ENCODE measurements at places on chromosomes 13 and 19.

DNA sequence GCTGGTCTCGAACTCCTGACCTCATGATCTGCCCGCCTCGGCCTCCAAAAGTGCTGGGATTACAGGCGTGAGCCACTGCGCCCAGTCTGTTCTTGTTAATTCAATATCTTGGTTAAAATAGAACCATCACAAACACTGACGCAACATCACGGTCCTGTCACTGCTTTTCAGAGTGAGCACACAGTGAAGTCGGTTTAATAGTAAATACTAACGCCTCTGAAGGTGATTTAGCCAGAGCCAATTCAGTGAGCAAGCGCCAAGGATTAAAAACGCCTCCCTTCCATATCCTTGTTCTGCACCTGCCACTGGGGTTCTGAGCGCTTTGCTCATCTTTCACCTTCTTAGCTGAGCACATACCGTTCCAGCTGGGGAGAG is 30.3 kb downstream of the LAMP1 start:
- no peak for DNase-seq

DNA sequence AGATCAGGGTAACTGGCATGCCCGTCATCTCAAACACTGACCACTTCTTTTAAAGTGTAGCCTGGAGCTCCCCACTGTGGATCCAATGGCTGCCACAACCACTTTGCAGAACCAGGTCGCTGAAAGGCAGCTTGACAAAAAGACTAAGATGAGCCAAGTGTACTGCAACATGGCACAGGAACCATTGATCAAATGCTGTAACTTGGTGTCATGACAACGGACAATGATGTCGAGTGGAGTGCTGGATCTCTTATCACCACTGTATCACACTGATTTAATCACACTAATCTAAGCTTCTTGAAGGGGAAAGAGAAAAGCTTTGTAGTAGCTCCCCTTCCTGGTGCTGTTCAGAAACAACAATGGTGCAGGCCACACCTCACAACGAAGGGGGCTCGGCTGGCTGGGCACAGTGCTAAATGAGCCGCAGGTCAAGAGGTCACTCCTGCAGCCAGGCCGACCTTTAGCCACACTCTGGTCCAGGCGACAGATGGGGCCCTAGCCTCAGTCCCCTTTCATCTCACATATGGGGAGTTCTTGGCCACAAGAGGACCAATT is 2.2 kb upstream of the TNFRSF19 start:
- DNase-seq = peak; percentile 56

- no peak for DNase-seq
Measured at GRCh38 chr19:50725218-50725910, 2.2 kb downstream of the CLEC11A start.

- DNase-seq = no peak
Measured at GRCh38 chr19:39969266-39969665, 1.7 kb upstream of the PSMC4 start.

DNA sequence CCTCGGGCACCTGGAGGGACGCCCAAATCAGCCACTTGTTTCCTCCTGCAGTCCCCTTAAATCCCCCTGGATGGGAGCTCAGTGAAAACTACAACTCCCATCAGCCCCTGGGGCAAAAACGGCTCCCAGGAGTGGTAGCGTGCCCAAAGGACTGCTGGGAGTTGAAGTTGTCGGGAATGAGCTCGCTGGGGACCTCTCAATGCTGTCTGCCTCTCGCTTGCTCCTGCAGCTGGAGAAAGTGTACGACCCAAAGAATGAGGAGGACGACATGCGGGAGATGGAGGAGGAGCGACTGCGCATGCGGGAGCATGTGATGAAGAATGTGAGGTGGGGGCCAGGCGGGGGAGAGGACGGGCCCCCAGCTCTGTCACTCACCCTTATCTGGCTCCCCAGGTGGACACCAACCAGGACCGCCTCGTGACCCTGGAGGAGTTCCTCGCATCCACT is 14.7 kb upstream of the DHDH start:
- DNase-seq = peak; percentile 90

All from endodermal cell (in vitro differentiated cells).